ENCODE measurements at places on chromosomes 2 and 18.
A peak's percentile ranks its signal among the peaks of the same experiment; 100 is the strongest.

DNA sequence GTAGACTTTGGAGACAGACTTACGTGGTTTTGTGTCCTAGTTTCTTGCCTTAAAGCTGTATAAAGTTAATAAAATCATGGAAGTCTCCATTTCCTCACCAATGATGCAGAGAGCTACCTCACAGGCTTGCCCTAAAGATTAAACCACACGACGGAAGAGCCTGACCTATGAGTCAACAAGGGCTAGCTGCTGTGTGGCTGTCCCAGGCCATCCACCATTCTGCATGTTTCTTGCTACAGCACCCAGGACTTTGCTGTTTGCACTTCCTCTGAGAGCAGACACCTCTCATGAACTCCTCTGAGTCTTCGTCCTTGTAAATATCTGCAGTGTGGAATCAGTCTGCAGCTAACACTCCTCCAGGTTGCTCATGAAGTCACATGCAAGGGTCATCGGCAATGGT is 160.0 kb upstream of the TRIB2 start:
- DNase-seq: peak; percentile 65

GRCh38 chr2:108304975-108305374 is 16.3 kb downstream of the SULT1C2 start:
- peak; percentile 15 for DNase-seq

GRCh38 chr2:154978710-154979109 is 280.2 kb downstream of the KCNJ3 start:
- no peak for DNase-seq

- DNase-seq: peak; percentile 52
These were observed 64.4 kb downstream of the IL1R2 start for GRCh38 chr2:102056079-102056581.

DNA sequence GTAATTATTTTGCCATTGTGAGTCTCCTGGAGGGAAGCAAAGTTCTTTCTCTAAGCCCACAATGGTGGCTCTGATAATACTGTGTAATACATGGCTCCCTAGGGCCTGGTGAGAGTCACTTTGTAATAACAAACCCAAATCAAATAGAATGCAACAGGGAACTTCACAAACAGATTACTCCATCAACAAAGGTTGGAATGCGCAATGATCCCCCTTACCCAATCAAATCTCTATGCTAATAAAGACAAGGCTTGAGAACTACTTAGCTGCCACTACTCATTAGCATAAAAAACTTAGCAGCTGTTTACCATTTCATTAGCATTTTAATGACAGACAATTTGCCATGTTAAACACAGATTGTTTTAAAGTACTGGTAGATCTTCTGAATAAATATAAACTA is 285.6 kb upstream of the SESTD1 start:
- no peak for DNase-seq

- DNase-seq: no peak
These were observed 27.1 kb downstream of the PSD4 start for GRCh38 chr2:113200736-113201490.

DNA sequence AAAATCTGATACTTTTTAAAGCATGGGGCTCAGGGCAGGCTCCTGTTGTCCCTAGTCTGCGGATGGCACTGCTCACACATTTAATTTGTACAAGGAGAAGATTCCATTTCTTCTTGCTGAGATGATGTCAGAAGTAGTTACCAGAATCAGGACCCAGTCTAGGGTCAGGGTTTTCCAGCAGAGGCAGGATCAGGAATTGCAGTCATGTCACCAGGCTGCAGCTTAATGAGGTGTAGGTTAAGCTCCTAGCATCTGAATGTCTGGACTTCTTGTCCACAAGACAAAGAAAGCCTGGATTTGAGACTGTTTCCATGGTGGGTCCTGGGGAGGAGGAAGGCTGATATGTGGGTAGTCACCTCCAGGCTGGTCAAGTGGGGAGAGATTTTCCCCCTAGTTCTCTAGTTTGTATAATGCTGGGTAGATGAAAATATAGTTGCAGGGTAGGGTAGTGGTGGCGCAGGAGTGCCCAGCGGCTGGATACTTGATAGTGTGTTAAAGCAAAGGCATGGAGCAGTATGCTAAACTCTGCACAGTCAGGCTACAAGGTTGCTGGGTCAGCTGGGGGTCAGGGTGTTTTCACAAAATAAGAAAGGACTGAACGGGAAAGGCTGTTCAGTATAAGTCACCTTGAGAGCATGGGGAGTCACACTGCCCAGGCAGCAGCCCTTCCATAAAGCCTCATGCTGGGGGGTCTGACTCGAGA is 148.4 kb downstream of the PRKCE start:
- no peak for DNase-seq

- no peak for DNase-seq
These were observed 15.1 kb downstream of the MFF start for GRCh38 chr2:227340106-227340505.

GRCh38 chr18:23897291-23897690 is 117.3 kb upstream of the TTC39C start:
- peak; percentile 64 for DNase-seq

DNA sequence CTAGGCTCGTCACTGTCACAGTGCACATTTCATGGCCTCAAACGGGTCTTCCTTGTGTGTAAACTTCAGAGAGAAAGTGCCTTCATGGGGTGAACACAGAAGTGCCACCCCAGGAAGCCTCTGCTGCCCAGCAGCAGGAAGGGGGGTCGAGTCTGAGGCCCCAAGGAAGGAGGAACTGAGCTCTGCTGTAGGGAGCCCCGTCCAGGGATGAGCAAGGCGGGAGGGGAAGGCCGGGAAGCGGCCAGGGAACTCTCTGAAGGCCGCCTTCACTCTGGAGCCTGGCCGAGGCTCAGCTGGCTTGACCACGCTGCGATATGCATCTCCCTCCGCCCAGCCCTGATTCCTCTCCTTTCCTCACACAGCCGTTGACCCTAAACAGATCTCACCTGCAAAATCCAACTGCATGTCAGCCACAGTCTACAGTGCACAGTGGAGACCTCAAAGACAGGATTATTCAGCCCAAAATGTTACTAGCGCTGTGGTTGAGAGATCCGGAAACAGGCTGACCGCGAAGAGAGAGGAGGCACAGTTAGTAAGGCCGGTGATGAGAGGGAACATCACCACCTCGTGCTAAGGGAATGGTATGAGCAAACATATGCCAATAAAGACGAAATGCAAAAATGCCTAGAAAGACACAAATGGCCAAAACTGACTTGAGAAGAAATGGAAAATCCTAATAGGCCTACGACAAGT is 34.2 kb upstream of the CTDP1 start:
- DNase-seq: peak; percentile 41

DNA sequence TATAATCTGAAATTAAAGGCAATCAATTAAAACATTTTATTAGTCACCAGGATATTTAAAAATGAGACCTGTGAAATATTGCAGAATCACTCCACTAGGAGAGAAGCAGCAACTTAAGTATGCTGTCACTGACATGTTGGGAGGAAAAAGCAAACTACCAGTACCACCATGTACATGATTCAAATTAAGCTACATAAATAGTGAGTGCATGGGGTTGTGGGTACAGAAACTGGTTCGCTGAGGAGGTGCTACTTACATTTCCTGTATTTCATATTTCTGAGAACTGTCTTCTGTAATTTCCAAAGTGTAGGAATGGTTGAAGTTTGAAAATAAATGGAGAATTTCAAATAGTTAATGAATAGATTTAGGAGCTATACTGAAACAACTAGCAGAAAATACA is 7.9 kb upstream of the NR4A2 start:
- DNase-seq: peak; percentile 43

DNA sequence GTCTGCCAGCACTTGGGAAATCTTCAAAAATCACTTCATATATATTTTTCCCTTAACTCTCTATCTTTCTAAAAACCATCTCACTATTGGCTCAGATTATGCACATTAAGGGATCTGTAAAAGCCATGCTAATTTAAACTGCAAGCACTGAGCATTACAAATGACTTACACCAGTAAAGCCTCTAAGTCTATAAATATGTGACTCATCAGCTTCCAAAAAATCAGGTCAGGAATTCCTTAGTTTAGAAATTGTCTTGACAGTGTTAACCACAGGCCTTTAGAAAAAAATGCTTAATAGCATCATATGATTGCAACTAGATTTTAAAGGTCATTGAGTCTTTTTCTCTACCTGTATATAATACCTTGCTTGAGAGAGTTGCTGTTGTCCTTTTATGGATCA is 1113.6 kb upstream of the PIK3C3 start:
- DNase-seq: no peak

GRCh38 chr2:138094031-138094430 is 129.8 kb downstream of the HNMT start:
- no peak for DNase-seq

DNA sequence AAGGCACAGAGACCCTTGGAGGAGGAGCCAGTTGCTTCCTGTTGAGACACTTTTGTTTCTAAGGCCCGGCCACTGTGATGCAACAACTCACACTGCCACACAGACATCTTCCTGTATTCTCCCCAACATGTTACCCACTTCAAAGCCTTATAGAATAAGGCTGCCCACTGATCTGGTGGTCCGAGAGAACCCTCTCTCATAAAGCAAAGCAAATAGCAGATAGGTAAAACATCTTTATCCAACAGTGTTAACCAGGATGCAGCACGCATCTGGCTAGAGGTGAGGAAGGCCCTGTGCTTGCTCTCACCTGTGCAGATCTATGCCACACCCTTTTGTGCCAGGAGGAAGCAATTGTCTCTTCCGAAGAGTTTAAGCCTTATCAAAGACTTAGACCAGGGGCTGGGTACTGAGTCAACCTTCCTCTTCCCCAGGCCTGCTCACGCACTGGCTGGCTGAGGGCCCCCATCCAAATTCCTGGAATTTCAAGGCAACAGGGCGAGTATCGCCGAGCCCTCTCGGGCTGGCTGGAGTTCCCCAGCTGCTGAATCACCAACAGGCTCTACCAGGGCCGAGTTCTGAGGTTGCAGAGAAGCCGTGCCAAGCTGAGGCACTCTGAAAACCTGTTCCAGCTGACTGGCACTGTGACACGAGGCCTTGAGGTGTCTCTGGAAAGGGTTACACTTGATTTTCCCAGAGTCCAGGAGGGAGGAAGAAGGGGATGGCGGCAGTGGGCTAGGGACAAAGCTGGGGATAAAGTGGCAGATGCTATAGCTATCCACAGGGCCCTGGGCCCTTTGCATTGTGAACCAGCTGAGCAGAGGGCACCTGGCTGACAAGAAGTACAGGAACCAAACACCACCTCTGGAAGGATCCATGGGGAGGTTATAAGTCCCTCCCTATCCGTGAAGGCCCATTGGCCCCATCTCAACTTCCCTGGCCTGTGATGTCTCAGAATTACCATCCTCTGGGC is 29.3 kb downstream of the TGFA start:
- peak; percentile 68 for DNase-seq

DNA sequence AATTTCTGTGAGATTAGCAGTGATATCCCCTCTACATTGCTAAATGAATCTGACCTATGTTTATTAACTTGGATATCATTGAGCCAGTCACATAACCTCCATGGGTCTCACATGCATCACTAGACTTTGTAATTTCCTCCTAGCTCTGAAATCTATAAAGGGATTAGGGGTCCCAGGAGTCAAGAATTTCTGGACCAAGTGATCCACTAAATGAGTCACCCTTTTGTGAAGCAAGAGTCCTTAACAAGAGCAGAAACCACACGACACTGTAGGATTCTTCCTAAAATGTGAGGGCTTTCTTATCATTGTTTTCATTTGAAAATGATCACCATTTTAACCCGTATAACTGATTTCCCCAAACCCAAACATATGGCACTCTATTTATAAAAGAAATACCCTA is 90.3 kb downstream of the DHRS9 start:
- no peak for DNase-seq

DNA sequence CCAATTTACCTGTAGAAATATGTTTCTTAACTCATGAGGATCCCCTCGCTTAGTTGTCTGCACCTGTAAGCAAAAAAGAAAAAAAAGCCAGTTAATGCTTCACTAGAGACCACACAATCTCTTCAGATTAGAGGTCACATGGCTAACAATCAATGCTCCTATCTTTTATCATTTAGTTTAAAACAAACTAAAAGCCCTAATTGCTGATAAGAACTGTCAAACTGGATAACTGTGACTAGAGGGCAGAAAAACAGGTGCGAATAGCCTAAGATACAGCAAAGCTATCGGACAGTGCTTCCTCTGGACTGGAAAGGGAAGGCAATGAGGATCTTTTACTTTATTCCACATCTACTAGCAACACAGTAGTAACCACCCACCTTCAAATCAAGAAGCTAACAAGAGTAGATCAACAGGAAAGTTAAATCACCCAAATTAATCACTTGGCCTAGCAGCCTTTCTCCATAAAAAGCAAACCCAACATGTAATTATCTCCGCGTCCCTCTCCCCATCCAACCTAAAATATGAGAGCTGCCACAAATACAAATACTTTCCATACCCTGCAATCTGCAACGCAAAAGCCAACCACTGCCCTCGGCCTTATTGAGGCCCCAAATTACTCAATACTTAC is 734 bp downstream of the SLC25A12 start:
- peak; percentile 16 for DNase-seq

GRCh38 chr2:30315391-30316063 is 84.2 kb downstream of the LBH start:
- DNase-seq: no peak

- DNase-seq: no peak
These were observed 363.8 kb downstream of the LRP1B start for GRCh38 chr2:141767051-141767450.

GRCh38 chr2:235047171-235048160 is 95.6 kb downstream of the SH3BP4 start:
- DNase-seq: no peak

GRCh38 chr2:164840458-164840929 is 1.1 kb downstream of the COBLL1 start:
- no peak for DNase-seq

- no peak for DNase-seq
These were observed 27.1 kb upstream of the FMNL2 start for GRCh38 chr2:152307863-152308262.

DNA sequence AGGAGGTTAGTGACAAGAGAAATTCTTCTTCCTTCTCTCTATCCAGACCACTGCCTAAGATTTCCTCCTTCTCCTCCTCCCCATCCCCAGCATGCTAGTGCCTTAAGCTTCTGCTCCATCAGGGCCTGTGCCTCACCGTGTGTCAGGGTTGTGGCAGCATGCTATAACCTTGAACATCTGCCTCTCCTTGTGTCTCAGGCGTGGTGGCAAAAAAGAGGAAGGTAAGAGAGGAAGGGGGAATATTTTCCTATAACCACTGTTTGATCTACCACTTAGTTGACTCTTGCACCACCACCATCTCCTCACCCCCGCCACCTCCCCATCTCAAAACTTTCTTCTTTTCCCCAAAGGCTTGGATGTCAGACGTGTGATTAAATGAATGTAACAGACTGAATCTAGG is 38.3 kb upstream of the PEX13 start:
- DNase-seq: no peak

DNA sequence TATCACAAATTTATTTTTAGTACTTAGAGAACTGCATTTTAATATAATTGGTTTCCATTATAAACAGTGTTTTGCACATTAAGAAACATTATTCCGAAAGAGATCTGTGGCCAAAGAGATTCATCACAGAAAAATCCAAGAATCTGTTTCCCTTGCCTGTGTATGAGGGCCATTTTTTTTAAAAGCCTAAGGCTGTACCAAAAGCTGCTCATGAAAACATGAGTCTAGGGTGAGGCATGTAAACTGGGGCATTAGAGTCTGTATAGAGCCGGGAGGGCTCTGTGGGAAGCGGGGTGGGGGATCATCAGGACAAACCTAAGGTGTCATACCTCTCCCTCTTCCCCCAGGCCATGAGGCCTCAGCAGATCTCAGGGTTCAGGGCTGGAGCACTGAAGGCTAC is 223.8 kb downstream of the FBXO15 start:
- DNase-seq: no peak
